Naive thymus-derived CD8-positive, alpha-beta T cell (primary cell): ENCODE measurements at places on chromosomes 3 and 15.

DNA sequence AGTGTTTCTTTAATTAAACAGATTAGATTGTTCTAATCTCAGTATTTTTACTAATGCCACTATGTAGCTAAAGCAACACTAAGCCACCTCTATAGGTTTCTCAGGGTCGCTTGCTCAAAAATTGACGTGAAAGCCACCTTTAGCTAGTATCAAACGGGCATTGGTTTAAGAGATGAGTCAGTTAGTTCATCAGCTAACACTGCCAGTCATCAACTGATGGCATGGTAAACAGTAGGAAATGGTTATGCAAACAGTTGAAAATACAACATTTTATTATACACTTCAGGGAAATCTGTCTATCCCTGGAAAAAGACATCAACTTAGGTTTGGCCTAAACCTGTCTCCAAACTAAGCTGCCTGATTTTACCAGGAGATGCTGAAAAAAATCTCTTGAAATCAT lies 582.3 kb upstream of the NAALADL2 start:
- no peak for DNase-seq

DNA sequence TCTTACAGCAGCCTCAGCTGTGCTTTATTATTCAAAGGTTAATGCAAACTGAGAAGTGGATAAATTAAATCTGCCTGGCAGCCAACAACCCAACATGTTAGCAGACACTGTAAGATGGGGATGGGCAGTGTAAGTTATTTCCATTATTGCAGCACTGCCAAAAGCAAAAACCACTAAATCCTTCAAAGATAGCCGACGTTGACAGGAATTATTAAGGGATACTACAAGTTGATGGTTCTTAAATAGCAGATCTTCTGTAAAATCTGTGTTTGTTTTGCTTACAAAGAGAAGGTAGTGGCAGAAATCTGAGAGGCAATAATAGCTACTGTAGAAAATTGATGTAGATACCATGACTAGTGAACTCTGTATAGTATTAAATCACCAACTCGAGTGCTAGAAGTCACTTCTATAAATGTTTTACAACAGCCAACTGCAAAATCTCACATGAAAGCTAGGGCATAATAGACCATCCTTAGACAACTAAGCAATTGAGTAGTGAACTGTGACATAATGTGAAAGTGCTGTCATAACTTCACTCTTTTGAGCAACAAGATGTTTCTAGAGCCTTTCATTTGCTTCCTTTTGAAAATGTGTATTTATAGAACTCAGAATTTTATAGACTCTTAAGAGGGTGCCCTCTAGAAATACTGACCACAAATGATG lies 278.6 kb downstream of the UBE2E2 start:
- no peak for DNase-seq

- DNase-seq = no peak
Measured at GRCh38 chr15:94441760-94442159, 210.4 kb downstream of the MCTP2 start.

DNA sequence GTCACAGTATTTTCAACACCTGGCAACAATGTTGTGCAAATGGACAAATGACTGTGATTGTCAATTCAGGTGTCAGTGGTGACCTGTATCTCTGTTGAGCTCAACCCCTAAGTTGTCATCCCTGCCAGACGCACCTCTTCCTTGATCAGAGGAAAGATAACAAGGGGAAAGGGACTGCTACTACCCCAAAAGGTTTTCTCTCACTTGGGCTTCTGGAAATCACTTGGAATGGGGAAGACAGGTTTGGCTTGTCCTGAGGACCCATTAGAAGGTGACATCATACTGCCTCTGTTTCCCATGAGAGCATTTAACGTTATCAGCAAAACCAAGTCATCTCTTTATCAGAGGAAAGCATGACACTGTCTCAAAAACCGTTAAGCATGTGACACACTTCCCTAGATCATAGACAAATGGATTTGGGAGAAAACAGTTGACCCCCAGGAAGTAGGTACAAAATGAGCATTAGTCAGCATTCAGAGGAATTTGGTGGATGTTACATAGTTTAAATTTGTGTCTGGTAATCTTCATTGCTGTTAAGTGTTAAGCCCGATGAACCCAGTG lies 769.5 kb downstream of the GRM7 start:
- no peak for DNase-seq

- no peak for DNase-seq
Measured at GRCh38 chr3:121529308-121529707, 16.5 kb downstream of the POLQ start.

DNA sequence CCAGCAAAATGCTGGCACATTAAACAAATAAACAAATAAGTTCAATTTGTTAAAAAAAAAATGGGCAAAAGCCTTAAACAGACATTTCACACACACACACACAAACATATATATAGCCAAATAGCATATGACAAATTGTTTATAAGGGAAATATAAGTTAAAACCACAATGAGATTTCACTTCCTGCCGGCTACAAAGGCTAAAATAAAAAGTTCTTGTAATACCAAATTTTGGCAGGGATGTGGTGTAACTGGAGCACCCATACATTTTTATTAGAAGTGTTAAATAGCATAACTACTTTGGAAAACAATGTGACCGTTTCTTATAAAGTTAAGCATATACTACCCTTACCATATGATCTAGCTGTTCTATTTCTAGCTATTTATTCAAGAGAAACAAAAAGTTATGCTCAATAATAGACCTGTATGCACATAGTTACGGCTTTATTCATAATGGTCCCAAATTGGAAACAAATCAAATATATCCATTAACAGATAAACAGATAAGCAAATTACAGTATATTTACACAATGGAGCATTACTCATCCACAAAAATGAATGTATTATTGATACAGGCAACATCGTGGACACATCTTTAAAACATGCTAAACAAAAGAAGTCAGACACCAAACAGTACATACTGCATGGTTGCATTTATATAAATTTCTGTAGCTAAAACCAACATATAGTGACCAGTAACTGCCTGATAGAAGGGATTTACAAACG lies 93.9 kb downstream of the EOMES start:
- DNase-seq = no peak

GRCh38 chr3:125129512-125129997 lies 73.8 kb upstream of the HEG1 start:
- no peak for DNase-seq

- DNase-seq = no peak
Measured at GRCh38 chr15:57223887-57224286, 152.4 kb upstream of the CGNL1 start.

GRCh38 chr3:176590722-176591121 lies 606.6 kb downstream of the TBL1XR1 start:
- DNase-seq = no peak

GRCh38 chr3:154898443-154898842 lies 181.7 kb upstream of the MME start:
- DNase-seq = no peak

- no peak for DNase-seq
Measured at GRCh38 chr3:66778107-66778506, 220.0 kb upstream of the KBTBD8 start.

- DNase-seq = no peak
Measured at GRCh38 chr3:196835086-196835485, 32.6 kb upstream of the SENP5 start.

GRCh38 chr3:34277110-34277509 lies 478.7 kb downstream of the PDCD6IP start:
- DNase-seq = no peak

DNA sequence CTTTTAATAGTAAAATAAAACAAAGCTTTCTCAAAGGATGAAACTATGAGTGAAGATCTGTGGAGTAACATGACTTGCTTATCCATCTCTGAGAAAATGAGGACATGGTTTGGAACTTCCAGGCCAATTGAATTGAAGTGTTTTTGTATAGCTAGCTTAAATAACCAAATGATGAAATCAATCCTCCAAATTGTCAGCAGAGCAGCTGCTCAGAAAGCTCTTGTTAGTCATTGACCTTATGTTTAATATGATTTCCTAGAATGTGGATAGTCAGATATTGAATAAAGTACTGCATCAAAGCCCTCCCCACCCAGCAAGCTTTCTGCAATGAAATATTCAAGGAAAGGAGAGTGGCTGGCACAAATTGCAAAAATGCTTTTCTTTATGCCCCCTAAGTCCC lies 437.2 kb downstream of the MFSD1 start:
- no peak for DNase-seq

DNA sequence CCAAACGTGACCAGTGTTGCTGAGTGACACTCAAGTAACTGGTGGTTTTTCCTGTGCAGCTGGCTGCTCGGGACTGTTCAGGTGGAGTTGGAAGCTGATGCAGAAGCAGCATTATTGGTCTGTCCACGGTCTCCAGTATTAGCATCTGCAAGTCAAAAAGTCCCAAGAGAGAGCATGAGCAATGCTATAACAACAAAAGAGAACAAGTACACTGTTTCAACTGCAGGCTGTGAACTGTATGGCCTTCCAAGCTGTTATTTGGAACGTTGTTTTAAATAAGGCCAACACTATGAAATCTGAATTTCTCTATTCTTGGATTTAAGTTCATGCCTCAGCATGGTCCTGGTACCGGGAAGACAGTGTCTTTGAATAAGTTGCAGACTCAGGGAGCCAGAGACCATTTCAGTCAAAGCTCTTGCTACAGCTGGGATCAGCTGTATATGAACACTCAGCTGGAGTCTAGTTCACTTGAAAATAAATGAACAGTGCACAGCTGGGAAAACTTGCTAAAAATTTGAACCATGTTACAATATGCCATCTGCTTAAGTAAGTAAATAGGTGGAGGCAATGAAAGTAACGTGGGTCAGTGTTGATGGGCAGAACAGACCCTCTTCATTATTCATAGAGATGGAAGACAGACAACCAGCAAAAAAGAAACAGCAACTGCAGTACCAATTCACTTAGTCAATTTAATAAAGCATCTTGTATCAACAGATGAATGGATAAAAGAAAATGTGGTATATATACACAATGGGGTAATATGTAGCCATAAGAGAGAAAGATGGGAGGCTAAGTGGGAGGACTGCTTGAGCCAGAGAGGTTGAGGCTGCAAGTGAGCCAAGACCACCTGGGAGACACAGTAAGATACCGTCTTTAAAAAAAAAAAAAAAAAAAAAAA lies 45.1 kb downstream of the NR1I2 start:
- DNase-seq = no peak

- no peak for DNase-seq
Measured at GRCh38 chr3:10594915-10595314, 89.5 kb upstream of the ATP2B2 start.

DNA sequence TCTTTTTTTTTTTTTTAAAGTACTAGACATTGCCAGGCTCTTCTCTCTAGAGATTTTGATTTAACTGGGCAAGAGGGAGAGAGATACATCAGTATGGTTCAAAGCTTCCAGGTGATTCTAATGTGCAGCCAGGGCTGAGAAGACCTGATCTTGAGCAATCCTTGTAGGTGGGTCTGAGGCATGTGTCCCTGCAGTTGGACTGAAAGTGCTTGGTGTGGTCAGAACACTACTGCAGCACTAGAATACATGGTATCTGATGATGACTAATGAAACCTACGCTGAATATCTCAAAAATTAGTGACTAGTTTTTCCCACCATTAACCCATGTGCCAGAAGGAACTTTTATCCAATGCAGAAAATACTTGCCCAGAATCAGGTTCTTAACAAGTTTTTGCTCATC lies 34.4 kb upstream of the MYO5C start:
- DNase-seq = no peak

- no peak for DNase-seq
Measured at GRCh38 chr3:69787436-69788168, 48.3 kb downstream of the MITF start.

- no peak for DNase-seq
Measured at GRCh38 chr3:156108616-156109015, 11.8 kb upstream of the KCNAB1 start.

GRCh38 chr15:46654993-46655392 lies 1020.2 kb downstream of the SQOR start:
- no peak for DNase-seq

GRCh38 chr3:48851407-48851806 lies 3.7 kb upstream of the PRKAR2A start:
- DNase-seq = no peak

- DNase-seq = no peak
Measured at GRCh38 chr3:188205992-188206416, 52.0 kb downstream of the LPP start.

DNA sequence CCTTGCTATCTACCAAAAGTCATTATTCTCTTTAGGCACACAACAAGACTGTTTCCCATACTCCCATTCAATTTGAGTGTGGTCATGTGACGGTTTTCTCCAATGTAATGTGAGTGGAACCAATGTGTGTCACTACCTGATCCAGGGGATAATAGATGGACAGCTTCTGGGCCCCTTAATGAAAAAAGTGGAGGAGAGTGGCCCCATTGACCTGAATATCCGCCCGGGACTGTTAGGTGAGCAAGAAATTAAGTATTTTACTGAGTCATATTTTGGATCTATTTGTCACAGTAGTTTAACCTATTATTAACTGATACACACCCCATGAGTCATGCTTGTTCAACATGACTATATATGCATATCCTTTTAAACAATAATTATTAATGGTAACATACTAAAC lies 15.1 kb upstream of the ARID3B start:
- DNase-seq = no peak

DNA sequence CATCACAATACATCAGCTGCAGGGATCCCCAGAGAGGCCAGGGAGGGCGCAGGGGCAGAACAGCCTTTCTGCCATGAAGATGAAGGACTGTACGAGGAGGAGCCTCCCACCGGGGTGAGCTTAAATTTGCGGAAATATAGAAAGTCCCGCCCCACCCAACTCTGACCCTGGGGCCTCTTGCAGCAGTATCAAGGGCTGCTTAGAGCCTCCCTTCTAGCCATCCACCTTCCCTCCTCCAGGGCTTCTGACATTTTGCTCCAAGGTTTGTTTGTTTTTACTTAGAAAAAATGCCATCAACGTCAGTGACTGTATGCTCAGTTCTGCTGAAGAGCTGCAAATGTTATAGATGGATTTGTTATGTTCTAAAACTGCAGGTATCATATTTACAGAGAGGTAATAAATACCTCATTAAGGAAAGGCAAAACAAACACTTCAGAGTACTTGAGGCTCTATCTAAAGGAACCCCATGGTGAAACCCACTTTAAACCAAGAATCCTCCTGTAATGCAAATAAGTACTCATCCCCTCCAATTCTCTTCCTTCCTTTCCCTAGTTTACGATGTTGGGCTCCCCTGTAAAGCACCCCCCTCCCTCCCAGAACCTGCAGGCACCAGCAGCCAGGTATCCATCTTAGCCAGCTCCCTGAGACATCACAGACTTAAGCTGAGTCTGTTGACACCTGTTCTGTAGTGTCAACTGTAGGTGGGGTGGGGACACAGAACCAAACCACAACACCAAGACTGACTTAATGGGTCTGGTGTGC lies 30.5 kb downstream of the RFTN1 start:
- peak; percentile 35 for DNase-seq

DNA sequence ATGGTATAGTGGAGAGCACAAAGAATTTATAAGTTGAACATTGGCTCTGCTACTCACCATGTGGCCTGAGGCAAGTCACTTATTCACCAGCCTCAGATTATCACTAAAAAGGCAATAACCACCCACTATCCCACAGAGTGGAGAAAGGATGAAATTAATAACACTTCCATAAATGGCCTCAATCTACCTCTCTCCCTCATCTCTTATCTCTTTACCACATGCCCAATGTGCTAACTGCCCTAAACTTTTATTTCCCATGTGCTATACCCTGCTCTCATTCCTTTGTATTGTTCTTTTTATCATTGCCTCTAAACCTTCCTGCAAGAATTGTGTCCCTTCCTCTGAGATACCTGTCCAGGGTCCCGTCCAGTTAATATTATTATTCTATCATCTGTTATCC lies 26.0 kb downstream of the SLC12A6 start:
- DNase-seq = no peak
